ENCODE measurements at places on chromosomes 11 and 22.

GRCh38 chr11:93652161-93652597 is 9.3 kb upstream of the CEP295 start:
- DNase-seq: no peak

- DNase-seq: no peak
These were observed 102.9 kb upstream of the PAX6 start for GRCh38 chr11:31913985-31914384.

DNA sequence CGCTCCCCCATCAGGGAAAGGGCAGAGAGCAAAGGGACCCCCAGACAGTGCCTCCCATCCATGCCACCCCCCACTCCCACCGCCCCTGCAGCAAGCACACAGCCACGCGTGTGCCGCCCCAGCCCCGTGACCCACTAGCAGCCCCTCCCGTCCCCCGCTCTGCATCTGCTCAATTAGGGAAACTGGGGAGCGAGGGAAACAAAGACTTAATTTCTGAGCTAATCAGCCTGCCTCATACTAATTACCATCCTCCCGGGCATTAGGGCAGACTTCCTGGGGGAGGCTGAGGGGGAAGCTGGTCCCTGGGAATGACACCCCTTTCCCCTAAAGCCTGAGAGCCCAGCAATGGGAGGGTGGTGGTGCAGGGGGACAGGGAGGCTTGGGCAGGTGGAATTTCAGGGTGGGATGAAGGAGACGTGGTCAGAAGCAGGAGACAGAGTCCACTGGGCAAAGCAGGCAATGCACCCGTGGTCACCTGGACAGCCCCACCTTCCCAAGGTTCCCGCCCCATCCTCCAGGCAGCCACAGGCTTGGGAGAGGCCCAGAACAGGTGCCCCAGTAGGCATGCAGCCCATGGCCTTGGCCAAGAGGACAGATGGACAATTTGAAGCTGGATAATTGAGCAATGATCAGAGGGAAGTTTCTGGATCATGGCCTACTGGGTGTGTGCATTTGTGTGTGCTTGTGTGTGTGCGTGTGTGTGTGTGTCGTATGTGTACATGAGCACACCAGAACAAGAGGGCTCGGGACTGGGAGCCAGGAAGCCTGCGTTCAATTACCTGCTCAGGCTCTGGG is 20.6 kb downstream of the ELFN2 start:
- DNase-seq: no peak

- DNase-seq: no peak
These were observed 29.3 kb downstream of the CLPB start for GRCh38 chr11:72405009-72405408.

- no peak for DNase-seq
These were observed at the start of gene DCHS1 for GRCh38 chr11:6655790-6656583. TSS of gene DCHS1 (minus strand) at chr11:6655809. CDS start at chr11:6641613, 14,196 bp downstream.

DNA sequence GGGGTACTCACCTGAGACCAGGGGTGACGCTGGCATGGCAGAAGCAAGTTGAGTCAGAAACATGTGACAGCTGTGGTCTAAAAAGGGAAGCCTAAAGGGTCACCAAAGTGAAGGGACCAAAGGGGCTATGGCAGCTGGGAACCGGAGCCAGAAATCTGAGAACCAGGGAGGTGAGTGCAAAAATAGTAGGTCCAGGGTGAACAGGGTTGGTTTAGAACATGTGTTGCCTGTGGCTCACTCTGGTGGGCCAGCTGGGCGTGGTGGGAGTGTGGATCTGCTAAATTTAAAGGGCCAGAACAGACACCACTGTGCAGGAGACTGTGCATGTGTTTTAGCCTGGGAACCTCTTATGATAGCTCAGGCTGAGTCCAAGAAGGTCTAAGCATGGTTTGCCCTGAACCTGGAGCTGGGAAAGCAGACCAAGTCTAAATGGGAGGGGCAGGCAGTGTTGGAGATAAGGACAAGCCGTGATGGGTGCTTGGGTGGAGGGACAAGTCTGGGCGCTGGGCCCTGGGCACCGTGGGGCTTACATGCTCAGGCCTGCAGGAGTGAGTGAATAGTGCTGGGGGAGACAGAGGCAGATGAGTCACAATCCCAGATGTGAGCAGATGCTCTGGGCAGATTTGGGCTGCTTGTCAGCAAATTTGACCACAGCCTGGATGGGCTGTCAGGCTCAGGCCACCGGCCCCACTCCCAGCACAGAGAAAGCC is 41.4 kb upstream of the ZBED5 start:
- no peak for DNase-seq

DNA sequence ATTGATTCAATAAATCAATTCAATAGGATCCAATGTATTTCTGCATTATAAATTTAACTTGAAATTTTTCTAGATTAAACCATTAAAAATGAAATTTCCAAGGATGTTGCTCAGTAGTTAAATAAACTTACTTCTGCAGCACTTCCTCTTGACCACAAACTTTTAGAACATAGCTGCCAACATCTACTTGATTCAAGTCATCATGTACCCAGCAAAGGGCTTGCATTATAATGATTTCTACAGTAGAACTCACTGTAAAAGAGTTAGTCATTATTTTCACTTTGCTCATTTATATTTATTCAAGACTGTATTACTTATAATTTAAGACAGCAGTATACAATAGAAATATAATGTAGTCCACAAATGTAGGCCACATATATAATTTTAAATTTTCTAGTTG is 59.2 kb downstream of the PIK3C2A start:
- DNase-seq: no peak

DNA sequence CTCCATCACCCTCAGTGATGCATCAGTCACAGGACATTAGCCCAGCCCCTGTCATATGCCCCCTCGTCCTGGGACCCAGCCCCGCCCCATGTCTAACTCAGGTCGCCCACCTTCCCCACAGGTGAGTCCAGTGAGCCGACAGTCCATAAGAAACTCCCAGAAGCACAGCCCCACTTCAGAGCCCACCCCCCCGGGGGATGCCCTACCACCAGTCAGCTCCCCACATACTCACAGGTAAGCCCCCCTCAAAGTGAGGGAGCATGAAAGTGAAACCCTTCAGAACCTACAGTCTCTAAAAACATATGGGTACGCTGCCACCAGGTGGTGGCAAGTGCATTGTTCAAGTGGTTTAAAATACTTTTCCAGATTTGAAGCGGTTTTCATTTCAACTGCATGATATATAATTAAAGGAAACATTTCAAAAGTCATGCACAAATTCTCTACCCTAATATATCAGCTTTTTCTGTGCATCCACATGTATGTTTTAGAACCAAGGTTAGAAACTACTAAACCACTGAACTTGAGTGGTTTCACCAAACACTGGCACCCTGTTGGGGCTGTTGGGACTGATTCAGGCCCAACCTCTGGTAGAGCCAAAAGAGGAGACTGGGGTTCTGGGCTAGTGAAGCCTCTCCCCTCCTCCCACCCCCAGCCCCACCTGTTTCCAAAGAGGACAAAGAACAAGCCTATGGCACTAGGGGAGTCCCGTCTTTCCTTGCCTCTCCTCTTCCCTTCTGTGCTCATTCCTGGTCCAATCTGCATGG is 17.3 kb downstream of the EPS8L2 start:
- DNase-seq: no peak

DNA sequence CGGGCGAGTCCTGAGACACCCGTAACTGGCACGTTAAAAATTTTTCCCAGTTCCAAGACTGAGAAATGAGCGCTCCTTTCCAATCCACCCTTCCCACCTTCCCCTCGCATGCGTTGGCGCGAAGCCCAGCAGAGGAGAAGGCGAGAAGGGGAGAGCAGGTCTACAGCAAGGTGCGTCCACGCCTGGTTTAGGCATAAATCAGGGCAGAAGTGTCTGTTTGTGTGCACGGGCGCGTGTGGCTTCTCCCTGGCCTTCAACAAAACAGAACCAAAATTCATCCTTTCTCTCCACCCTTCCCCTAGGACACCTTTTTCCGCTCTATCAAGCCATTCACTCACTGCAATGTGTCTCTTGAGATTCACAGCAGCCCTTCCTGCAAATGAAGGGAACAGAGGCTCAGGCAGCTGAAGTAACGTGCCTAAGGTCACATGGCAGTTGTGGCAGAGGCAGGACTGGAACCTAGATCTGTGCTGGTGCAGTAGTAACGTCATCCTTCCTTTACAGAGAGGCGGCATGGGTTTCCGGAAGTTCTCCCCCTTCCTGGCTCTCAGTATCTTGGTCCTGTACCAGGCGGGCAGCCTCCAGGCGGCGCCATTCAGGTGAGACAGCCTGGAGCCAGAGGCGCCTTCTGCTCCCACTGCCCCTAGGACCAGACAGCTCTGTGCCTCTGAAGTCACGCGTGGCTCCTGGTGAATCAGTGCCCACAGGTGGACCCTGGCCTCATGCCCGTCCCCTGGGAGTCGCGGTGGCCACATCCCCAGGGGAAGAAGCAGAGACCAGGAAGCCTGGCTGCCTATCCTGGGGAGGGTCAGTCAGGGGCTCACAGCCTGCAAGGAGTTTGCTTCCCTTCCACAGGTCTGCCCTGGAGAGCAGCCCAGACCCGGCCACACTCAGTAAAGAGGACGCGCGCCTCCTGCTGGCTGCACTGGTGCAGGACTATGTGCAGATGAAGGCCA is 1.1 kb downstream of the CALCB start:
- peak; percentile 41 for DNase-seq

DNA sequence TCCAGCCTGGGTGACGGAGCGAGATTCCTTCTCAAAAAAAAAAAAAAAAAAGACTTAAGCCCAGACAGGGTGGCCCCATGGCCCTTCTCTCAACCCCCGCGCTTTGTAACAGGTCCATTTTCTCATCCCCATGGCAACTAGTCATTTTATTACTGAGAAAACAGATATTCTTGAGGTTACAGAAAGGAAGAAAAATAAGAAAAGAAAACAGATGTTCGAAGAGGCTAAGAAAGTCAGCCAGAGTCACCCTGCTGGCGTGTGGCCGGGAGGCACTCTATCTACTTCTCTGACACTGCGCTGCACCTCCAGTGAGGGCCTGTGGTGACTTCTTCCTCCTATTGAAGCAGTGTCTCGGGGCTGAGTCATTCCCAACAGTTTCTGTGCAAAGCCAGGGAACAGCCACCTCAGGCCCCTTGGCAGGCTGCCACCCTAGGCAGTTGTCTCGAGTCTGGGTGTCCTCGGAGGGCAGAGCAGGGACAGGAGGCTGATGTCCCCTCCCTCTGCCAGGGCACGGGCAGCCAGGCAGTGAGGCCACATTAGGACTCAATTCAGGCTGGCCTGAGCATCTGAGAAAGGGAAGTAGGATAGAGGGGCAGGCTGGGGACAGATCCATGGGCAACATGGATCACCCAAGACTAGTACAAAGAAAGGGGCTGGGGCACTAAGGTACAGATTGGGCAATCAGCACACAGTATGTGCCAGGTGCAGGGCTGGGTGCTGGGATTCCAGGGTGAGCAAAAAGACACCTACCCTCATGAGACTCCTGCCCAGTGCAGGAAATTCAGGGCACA is 16.4 kb upstream of the SYVN1 start:
- DNase-seq: no peak

DNA sequence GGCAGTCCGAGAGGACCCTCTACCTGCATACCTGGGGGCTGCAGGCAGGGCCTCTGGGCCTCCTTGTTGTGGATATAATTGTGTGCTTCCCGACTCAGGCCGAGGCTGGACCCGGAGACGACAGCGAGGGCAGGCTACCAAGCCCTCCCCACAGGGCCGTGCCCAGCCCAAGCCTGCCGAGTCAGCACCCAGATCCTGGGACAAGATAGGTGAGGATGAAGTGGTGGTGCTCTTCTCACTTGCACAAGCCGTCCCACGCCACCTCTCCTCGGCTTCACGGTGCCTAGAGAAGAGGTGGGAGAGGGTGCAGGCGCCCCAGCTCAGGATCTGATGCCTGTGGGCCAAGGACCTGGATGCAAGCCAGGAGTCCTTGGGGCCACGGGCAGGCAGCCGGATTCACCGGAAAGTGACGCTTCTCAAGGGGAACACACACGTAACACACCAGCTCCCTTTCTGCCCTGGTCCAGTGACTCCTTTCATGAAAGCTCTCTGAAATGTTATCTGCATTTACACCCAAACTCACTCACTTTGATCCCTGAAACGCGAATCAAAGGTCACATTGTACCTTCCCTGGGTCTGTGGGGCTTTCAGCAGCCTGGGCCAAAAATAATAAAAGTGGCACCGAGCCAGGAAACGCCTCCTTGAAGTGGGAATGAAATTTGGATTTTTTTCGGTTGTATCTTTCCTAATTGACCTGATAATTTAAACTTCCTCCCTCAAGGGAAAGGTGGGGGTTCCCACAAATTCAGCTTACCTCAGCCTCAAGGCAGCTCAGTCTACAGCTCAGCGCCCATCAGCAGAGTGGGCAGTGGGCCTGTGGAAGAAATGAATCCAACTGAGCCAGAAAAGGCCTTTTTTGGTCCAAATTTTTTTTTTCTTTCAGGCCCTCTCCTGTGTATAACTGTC is 1.1 kb upstream of the GNB1L start:
- DNase-seq: no peak

- no peak for DNase-seq
These were observed 59.8 kb downstream of the KDM2A start for GRCh38 chr11:67178878-67179277.

- no peak for DNase-seq
These were observed 6.2 kb upstream of the FAM83F start for GRCh38 chr22:39988386-39989114.

GRCh38 chr11:3232956-3233355 is 739 bp upstream of the MRGPRE start:
- DNase-seq: no peak

DNA sequence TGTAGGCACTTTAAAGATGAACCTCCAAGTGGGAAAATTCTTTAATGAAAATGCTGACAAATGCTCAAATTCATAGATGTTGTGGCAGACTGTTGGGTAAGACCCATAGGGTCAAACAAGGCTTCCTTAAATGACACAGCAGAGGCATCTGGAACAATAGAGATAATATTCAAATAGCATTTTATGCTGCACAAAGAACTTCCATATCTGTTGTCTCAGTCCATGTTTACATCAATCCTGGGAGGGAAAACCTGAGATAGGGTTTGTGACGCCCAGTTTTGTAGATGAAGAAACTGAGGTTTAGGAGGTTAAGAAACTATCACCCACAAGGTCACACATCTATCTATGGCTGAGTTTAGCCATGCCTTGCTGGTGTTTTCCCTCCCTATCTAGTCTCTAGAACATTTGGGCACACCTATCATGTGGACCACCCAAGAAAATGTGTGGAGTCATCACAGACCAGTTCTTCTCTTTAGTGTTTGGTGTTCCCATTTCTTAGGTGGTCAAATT is 106.4 kb downstream of the EHF start:
- no peak for DNase-seq

GRCh38 chr11:44977493-44977984 is 26.9 kb upstream of the TP53I11 start:
- no peak for DNase-seq

DNA sequence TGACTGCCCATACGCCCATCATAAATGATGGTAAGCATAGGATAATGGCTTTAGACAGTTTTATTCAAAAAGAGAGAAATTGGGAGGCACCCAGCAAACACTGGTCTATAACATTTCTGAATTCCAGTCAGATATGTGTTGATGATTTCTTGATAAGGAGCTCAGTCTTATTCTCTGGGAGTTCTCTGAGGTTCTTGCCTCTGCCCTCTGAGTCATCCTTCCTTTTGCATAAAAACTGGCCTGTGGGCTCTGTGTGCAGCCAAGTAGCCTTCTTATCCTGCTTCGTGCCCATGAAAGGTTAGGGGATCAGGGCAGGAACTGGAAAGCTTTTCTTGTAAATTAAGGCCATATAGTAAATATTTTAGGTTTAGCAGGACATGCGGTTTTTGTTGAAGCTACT is 48.9 kb downstream of the FAR1 start:
- no peak for DNase-seq

- no peak for DNase-seq
These were observed 145.2 kb downstream of the FBXO7 start for GRCh38 chr22:32619614-32620426.

- no peak for DNase-seq
These were observed 562.5 kb downstream of the MN1 start for GRCh38 chr22:27238935-27239510.
